ENCODE measurements at places on chromosomes 16 and 17. TPM values are rescaled to one million over a fixed set of nuclear protein-coding genes. Genes with fewer than 3 reads are reported as not detected.

DNA sequence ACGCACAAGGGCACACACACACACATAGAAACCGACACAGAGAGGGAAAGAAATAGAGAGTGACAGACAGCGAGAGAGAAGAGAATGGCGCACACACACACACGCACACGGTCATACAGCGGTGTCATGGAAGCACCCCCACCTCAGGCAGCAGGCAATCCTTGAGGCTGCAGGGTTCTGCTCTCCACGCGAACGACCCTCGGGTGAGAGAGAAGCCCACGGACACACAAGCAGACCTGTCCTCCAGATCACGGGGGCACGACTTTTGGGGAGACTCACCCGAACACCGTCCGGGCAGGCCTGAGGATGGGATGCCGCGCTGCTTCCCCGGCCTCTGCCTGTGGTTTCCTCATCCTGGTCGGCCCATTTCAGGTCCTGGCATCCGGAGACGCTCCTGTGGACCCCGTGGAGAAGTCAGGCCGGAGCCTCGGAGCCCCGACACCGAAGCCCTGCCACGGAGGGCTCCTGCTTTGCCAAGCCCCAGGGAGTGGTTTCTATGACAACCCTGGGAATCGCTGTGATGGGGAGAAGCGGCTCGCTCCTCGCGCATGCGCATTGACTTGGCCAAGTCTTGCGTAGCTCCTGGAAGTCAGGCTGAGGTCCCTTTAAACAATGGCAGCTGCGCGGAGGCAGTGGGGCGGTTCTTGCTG is 118.2 kb upstream of the KCNJ18 start:
- DNase-seq = no peak

The NAA38 gene
- 70.0 TPM for total RNA-seq

The TMC5 gene
- 9.9 TPM for total RNA-seq

DNA sequence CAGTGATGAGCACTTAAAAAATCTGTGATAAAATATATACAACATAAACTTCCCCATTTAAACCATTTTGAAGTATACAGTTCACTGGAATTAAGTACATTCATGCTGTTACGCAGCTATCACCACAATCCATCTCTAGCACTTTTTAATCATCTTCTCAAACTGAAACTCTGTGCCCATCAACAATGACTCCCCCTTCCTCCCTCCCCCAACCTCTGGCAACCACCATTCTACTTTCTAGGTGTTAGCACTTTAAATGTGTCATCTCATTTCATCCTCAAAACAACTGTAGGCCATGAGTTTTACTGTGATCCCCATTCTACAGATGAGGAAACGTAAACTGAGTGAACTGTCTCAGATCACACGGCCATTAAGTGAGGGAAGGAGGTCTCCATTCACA is 13.8 kb upstream of the TMEM98 start:
- DNase-seq = no peak

The C17orf113 gene
- 3.7 TPM for total RNA-seq

DNA sequence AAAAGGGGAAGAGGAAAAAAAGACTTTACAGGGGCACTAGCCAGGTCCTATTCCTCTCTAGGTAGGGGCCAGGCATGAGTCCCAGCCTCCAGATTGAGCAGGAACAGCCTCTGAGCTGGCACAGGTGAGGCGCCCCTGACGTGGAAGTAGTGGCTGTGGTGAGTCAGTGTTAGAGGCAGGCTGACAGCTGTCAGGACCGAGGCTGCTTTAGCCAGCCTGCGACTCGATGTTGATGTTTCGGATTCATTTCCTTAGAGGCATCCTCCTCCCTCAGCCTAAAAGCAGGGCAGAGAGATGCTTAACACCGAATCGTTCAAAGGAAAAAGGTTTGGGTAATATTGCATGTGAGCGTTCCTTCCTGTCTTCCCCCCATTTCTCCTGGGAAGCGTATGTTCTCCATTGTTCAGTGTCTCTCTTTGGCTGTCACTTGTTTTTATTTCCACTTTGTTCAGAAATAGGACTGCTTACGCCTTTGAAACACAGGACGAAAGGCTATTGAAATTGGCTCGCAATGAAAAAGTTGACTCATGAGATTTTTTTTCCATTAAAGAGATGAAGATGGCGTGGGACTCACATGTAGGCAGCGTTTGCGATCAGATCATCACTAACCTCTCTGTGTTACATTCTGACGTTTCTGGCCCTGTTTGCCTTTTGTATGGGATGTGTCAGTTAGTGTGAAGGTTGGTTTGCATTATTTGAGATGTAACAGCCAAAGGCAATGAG is 1.3 kb downstream of the KIAA0513 start:
- no peak for DNase-seq

- no peak for DNase-seq
Observed at GRCh38 chr17:76862079-76862478, 6.1 kb upstream of the MGAT5B start.

DNA sequence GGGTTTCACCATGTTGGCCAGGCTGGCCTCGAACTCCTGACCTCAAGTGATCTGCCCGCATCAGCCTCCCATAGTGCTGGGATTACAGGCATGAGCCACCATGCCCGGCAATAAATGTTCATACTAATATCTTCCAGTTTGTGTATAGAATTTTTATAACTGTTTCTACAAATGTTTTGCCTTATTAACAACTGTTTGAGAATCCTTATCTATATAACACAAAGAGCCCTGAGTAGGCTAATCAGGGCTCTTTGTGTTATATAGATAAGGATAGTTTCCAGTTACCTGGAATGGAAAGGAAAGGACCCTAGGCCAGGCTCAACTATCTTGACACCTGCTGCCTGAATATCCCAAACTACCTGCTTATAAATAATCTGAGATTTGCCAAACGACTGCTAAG is 16.9 kb downstream of the TERF2 start:
- DNase-seq = no peak

- no peak for DNase-seq
Observed at GRCh38 chr17:50920891-50921586, 54.9 kb upstream of the TOB1 start.

The CHTF18 gene
- total RNA-seq = 90.0 TPM

DNA sequence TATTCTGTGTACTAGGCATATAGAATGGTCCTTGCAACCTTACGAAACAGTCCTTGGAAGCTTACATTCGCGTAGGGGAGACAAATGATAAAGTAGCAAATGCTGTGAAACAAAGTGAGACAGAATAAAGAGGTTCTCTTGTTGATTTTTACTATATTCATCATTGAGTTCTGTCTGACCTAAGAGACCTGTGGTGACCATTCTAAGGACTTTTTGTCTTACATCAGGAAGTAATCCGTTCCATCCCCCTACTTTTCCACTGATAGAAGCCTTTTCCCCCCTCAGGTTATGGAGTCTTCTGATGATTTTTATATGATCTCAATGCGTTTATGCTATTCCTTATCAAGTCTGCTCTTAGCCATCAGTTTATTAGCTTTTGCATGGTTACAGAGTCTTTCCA is 66.8 kb upstream of the RASL10B start:
- no peak for DNase-seq

GRCh38 chr16:58399718-58400633 is 7.7 kb downstream of the GINS3 start:
- no peak for DNase-seq

DNA sequence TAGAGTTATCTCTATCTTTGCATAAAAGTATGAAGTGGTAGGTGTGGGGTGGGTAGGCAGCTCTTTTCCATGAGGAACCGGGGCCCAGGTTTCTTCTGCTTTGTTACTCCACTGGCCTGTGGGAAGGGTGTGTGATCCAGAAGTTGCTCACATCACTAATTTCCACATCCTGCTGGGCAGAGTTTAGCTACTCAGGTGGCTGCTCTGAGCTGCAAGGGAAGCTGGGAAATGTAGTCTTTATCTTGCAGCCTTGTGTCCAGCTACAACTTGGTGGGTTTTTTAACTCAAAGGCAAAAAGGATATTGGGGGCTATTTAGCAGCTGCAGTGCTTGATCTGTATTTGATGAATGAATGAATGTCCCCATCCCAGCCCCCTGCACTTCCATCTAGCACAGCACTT is 335.3 kb downstream of the SNX29 start:
- DNase-seq = no peak

GRCh38 chr17:72618001-72618509 is 474.4 kb downstream of the SLC39A11 start:
- DNase-seq = no peak

GRCh38 chr17:50055426-50056216 is at the start of gene ITGA3:
Gene ITGA3 (plus strand): TSS chr17:50056110. CDS start chr17:50056440, 330 bp downstream.
- DNase-seq = peak; percentile 82

DNA sequence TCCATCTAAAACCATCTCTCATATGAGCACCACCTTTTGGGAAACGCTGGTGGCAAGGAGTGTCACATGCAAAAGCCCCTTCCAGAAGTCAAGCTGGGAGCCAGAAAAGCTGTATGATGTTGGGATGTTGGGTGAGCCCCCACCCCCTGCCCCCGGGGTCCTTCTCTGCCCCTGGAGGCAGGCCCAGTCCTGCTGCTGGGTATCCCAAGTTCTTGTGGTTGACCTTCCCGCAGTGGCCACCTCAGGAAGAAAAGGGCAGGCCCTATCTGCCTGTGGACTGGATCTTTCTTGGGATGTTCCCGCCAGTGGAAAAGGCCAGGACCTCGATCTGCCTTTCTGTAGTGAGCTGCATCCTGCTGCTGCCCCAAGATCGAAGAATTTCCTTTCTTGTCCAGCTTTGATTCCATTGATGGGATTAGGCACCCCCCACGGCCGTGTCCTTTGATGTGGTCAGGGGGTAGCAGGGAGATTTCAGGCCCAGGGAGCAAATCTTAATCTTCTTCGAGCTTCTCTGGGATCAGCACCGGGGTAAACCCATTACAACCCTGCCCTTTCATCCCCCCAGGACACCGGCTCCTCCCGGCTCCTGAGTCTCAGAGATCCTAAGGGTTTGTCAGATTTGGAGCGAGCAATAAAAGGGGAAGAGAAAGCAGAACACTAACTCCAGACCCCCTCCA is 165.6 kb downstream of the RAB11FIP4 start:
- no peak for DNase-seq

The CDRT4 gene
- 27.0 TPM for total RNA-seq

GRCh38 chr17:69732272-69732918 is 317.9 kb downstream of the MAP2K6 start:
- no peak for DNase-seq

DNA sequence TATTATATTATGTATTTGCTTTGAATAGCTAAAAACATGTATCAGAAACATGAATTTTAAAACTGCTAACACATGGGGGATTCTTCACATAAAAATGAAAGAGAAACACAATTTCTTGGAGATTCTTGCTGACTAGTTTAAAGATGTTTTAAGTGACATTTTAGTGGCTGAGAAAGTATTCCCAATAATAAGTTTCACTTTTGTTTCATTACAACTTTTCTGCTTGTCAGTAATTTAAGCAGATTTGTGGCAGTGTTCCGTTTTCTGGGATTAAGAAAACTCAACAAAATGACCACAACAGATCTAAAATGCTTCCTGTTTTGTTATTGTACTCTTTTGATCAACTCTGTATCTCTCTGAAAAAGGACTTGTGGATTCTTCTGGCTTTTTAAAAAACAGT is 75.9 kb downstream of the NLK start:
- no peak for DNase-seq

DNA sequence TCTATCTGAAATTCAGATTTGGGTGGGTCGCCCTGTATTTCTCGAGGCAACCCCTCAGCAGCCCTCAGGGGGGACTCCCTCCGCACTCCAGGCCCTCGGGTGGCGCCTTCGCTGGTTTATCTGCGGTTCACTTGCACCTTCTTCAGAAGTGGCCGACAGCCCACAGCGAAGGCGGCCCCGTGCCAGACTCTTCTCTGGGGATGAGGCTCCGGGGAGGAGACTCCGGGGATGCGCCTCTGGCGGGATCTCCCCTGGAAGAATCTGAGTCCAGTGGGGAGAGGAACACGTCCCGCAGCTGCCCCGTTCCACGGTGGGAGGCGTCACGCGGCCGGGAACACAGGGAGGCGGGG is 63.9 kb upstream of the DNAJA2 start:
- no peak for DNase-seq

DNA sequence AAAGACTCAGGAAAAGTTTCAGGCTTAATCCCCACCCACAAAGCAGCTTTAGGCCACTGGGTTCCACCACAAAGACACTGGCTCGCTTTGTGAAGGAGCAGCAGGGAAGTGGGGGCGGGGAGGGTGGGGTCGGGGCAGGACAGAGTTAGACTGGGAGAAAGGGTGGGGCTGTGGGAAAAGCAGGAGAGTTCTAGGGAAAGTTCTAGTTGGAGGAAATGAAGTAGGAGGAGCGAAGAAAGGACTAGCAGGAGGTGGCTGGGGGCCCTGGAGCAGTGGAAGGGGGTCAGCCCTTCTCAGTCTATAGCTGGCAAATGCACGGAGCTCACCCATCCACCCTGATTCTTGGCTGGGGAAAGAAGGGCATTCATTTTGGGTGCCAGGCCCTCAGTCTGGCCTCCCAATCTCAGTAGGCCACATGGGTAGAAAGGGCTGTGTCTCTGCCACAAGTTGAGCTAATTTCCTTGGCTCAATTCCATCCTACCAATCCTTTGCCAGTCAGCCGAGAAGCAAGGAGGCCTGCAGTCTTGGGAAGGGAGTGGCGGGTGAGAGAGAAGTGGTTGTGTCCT is 4.6 kb downstream of the INPP5K start:
- DNase-seq = no peak

- no peak for DNase-seq
Observed at GRCh38 chr17:422196-422930, 69.8 kb upstream of the RPH3AL start.

The CCDC154 gene
- total RNA-seq = 5.7 TPM

The EVPLL gene
- total RNA-seq = not detected

The KRTAP9-1 gene
- not detected for total RNA-seq

- DNase-seq = no peak
Observed at GRCh38 chr17:76437467-76438402, 15.2 kb downstream of the UBE2O start.

The ZNF750 gene
- total RNA-seq = 0.11 TPM

GRCh38 chr17:19369107-19369778 is 6.7 kb upstream of the B9D1 start:
- DNase-seq = no peak

- no peak for DNase-seq
Observed at GRCh38 chr17:13704333-13704732, 102.6 kb upstream of the HS3ST3A1 start.

GRCh38 chr16:89717688-89718505 is 2.8 kb downstream of the VPS9D1 start:
- DNase-seq = no peak

The COASY gene
- total RNA-seq = 60.0 TPM

DNA sequence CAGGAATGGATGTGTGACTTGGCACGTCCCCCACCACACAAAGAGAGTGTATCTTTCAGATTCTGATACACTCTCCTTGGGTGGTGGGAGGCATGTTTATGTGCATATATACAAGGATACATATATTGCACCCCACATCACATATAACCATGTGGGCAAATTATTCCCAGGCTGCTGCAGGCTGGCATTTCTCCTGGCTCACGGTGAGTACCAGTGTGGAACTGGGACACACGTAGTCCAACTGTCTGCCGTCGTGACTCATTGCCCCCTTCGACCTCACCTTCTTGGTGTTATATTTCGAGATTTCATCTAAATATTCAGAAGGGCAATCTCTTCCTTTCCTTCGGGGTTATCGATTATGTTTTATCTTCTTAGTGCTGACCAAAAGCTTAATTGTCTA is 24.4 kb downstream of the ARHGAP44 start:
- no peak for DNase-seq

All from progenitor cell of endocrine pancreas (in vitro differentiated cells).